CMK (cell line): ENCODE measurements at places on chromosomes 11 and 22.

DNA sequence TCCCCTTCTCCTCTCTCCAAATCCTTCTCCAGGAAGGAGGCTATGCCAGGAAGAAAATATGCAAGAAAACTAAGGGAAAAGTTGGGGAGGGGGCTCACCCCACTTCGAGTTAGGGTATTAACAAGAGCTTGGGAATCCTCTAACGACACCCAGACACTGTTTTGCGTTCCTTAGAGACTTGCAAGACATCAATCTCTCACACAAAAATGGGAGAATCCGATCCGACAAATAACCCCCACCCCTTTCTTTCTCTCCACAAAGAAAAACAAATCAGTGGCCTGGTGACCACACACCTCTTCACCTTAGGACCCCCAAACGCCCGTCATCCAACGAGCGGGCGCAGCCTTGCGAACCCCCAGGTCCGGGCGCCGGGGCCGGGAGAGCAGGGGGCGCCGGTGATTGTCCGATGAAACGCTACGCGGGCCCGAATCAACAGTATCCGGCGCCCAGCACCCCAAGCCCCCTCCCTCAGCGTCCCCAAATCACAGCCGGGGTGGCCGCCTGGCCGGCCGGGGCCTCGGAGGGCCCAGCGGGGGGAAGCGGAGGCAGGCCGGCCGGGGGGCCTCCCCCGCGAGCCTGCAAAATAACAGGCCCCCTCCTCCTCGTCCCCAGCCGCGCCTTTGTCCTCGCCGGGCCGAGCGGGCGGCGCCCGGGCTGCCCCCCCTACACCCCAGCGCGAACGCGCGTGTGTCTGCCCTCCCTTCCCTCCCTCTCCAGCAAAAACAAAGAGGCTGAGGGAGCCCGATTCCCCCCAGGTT, 690 bp downstream of the CSNK1E start:
- no peak for DNase-seq

GRCh38 chr11:1410366-1411291, 20.9 kb downstream of the BRSK2 start:
- DNase-seq = no peak

DNA sequence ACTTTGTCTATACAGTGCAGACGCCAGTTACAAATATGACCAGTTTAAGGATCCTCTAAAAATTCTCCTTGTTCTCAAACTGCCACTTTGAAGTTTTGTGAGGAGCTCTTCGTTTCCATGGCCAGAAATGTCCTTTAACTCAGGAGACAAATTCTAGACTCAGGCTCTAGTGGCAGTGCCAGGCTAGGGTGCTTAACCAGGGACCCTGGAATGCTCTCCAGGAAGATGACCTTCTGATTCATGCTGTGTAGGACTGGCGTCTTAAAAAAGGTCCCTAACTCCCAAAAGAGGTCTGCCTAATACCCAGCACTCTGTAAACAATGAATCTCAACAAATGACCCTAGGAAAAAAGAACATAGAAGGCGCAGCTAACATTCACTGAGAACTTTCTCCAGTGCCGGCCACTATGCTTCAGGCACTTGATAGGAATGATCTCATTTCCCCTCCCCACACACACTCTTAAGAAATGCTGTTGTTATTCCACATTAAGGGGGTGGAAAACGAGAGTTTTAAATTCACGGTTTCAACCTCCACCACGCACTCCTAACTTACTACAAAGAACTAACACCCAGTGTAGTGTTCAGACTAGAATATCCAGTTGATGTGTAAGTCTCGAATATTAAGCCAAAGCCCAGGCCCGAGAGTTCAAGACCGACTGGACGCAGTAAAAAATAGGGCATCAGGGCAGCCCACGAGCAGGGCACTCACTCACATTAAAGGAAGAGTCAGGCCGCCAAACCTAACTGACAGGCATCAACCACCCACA, 747 bp downstream of the NXF1 start:
- no peak for DNase-seq

- no peak for DNase-seq
These were observed 2.2 kb downstream of the CRYAB start for GRCh38 chr11:111909378-111909777.

DNA sequence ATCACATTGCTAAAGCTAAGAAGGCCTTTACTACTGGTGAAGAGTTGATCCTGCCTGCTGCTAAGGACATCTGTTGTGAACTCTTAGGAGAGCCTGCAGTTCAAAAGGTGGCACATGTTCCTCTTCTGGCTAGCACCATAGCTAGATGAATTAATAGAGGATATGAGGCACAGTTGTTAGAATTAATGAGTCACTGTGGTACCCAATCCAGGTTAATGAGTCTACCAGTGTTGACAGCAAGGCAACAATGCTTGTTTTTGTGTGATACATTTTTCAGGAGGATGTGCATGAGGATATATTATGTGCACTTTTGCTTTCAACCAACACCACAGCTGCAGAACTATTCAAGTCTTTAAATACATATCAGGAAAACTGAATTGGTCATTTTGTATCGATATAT, 12.0 kb downstream of the C11orf58 start:
- DNase-seq = no peak

DNA sequence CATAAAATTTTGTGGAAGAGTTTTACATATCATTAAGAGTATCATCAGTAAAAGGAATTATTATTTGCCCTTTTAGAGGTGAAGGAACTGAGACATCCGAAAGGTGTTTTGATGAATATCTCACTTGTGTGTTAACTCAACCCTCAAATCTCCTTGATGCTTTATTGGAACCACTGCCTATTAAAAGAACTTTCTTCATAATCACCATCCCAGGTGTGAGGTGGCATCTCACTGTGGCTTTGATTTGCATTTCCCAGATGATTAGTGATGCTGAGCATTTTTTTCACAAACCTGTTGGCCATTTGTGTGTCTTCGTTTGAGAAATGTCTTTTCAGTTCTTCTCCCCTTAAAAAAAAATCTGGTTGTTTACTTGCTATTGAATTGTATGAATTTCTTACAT, 134.0 kb upstream of the SYN3 start:
- DNase-seq = no peak

GRCh38 chr11:127866109-127866508, 721.2 kb downstream of the ETS1 start:
- DNase-seq = no peak

- no peak for DNase-seq
These were observed 9.1 kb upstream of the RBM4 start for GRCh38 chr11:66629356-66629755.

- DNase-seq = no peak
These were observed 16.0 kb upstream of the TMEM121B start for GRCh38 chr22:17137170-17137569.

DNA sequence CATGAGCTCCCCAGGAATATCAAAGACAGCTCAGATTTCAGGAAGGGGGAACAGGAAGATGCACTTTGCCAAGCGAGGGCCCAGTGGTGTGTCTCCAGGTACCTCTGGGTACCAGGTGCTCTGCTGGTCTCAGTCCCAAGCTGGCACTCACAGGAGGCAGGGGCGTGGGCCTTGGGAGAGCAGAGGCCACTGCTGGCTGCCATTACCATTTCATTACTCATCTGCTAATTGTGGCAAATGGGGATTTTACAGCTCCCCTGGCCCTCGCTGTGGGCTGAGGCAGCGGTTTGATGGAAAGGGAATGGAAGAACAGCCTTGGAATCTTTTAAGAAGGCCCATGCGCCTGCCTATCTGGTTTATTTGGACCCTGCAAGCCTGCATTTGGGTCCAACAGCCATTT, 192.0 kb upstream of the NAV2 start:
- DNase-seq = no peak

DNA sequence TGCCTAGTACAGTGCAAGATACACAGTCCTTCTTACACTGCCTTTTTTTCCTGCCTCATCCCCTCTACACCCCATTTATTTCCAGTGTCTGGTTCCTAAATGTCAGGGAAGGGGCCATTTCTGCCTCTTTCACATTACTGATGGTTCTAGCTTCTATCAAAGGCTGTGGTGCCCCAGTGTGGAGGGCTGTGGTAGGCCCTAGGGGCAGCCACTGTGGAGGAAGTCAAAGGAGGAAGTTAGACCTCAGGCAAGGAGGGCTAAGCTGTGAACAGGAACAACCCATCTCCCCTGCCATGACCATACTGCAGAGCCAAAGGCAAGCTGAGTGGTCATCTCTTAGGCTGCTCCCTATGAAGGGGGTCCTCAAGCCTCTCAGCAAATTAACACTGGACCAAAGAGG, 81.9 kb upstream of the CRTAM start:
- DNase-seq = no peak

- DNase-seq = no peak
These were observed 854.4 kb upstream of the CCDC90B start for GRCh38 chr11:84140386-84141169.

DNA sequence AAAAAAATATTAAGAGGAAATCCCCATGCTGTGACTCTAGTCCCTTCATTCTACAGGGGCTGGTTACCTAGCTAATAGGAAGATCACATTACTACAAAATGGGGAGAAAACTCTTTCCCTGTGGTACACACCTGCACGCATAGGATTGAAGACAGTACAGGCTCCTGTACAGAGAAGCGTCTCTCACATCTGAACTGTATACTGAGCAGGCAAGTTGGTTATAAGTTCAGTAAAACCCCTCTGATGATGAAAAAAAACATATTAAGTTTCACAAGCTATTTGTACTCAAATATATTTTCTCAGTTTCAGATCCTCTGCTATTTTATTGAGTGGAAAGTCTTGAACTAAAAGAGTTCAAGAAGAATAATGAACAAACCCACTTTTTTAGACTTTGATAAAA, 156.9 kb upstream of the HSD17B12 start:
- DNase-seq = no peak

GRCh38 chr22:38941488-38941987, 15.9 kb upstream of the APOBEC3A start:
- DNase-seq = no peak

- DNase-seq = no peak
These were observed 1.2 kb downstream of the SERGEF start for GRCh38 chr11:18011633-18012032.

DNA sequence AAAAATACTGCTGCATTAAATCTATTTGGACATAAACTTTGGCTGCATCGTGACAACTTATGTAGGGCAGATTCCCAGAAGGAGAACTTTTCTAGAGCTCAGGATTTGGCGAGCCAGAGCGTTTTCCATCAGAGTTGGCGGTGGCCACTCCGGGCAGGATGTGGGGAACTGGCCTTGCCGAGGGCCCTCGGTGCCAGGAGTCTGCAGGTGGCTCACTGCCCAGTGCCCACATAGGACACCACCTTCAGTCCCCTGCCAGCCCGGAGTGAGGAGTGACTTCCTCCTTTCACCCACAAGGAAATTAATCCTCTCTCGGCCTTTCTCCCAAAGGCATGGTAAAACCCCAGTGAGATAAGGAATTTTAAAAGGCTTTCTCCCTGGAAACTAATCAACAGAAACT, 1.6 kb upstream of the LGALS2 start:
- no peak for DNase-seq

DNA sequence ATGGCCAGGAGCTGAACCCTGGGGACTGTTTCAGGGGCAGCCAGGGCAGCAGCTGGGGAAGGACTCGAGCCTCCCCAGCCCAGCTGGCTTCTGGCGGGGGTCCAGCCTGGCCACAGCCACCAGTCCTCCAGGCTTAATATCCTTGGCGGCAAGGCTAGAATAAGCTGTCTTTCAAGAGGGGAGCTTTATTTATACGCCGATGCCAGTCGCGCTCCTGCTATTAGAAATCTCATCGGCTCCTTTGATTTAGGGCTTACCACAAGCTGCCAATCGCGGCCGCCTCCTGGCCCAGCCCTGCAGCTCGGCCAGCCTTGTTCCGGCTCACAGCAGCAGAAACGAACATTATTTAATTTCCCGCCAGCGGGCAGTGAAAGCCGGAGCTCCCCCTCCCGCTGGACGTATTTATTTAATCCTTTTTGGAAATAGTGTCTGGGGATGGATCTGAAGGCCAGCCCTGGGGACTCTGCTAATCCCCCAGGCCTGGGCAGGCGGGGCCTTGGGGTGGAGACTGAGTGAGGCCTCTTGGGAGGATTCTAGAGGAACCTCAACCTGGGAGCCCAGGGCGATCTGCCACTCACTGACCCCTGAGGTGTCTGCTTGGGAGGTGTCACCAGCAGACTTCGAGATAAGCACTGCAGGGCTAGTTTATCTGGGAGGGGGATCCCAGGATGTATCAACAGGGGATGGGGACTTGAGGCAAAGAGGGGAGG, 363.1 kb downstream of the MN1 start:
- DNase-seq = no peak

GRCh38 chr11:74925281-74925680, 23.6 kb downstream of the XRRA1 start:
- DNase-seq = no peak

- DNase-seq = no peak
These were observed 85.5 kb downstream of the APIP start for GRCh38 chr11:34830648-34831047.

DNA sequence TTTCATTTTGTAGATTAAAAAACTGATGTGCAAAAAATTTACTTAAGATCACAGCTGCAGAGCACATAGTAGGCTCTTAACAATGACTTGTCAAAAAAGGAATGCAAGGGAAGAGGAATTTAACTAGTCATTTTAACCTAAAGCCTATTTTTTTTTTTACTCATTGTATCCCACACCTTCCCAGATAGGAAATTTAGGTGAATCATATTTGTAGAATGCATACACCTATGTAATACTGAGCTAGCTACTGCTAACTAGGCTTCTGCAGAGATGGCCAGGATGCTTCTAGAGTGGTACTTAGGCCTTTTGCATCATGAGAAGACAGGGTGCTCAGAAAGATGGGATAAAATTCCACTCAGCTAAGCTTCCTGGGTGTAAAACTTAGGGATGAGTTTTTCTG, 387.3 kb downstream of the AASDHPPT start:
- no peak for DNase-seq

GRCh38 chr11:76073724-76074123, 132.6 kb downstream of the WNT11 start:
- DNase-seq = no peak

DNA sequence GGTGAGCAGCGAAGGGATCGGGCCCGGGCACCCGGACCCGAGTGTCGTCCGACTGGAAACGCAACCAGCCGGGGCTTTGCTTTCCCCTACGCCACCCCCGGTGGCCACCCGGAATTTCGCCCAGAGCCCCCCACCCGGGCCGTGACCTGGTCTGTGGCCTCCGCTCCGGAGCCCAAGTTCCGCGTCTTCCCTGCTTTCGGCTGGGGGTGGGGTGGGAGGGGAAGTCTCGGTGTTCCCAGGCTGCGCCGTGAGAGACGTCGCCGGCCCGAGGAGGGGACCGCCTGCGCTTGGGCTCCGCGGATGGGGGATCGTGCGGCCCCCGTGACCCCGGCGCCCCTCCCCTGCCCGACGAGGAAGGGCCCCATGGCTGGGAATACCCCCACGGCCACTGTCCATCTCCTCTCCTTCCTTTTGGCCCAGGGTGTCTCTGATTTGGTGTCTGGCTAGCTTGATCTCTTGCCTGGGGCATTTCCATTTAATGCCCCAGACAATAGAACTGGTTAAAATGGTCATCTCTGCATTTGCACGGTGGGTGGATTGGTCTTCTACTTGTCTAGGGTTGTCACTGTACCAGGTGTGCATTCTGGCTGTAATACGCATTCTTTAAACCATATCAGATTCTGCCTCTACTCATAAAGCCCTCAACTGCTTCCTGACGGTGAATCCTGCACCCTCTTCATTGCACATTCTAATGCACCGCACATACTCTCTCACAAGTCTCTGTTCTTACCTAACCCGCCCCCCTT, 789 bp downstream of the SIK2 start:
- peak; percentile 37 for DNase-seq
